T-helper 2 cell (primary cell): ENCODE measurements at places on chromosomes 6 and 20.
A peak's percentile ranks its signal among the peaks of the same experiment; 100 is the strongest.

DNA sequence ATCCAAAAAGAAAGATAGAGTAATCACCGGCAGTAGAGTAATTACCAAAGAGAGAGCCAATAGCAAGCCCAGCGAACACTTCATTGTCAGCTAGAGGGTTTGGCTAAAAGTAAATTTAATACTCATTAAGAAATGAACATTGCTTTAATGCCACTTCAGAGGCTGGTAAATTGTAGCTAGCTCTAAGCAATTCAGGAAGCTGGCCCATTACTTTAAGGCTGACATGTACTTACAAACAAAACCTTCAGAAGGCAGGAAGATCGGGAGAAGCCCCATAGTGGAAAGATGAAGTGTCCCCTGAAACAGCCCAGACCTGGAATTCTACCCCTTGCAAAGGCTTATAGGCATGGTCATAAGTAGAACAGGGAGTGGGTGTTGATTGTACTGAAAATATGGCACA is 396.6 kb upstream of the ID4 start:
- no peak for DNase-seq

GRCh38 chr6:5786969-5787720 is 219.6 kb downstream of the NRN1 start:
- DNase-seq: no peak

GRCh38 chr6:30102414-30102969 is 10.4 kb downstream of the TRIM31 start:
- no peak for DNase-seq

DNA sequence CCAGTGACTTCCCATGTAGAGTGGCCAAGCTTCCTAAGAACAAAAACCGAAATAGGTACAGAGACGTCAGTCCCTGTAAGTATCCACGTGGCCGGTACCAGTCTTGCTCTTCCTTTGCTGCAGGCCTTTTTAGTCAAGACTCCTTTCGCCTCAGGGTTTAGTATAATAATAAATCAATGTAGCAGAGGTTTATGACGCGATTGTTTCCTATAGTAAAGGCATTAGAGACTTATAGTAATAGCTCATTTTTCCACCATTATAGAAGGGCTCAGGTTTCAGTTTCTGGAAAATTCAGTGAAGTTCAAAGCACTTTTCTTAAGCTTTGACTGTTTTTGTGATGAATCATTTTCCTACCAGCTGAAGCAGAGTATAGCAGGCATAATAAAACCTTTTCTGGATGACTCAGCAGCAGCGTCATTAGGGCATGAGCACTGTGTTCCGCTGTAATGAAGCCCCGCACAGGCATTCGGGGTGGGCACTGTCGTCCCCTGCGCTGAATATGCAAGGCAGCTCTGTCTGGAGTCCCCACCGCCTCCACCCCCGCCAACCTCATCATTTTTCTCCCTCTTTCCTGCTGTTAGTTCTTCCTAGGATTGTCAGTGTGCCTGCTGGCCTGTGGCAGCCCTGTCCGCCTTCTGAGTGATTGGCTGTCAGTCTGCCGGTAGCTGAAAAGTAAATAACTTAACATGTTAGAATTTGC is 51.3 kb downstream of the PTPN1 start:
- DNase-seq: peak; percentile 87

- no peak for DNase-seq
Observed at GRCh38 chr6:52667572-52667971, 3.3 kb upstream of the TMEM14A start.
